Hepatocyte (in vitro differentiated cells): ENCODE measurements at places on chromosomes 7 and 10.

DNA sequence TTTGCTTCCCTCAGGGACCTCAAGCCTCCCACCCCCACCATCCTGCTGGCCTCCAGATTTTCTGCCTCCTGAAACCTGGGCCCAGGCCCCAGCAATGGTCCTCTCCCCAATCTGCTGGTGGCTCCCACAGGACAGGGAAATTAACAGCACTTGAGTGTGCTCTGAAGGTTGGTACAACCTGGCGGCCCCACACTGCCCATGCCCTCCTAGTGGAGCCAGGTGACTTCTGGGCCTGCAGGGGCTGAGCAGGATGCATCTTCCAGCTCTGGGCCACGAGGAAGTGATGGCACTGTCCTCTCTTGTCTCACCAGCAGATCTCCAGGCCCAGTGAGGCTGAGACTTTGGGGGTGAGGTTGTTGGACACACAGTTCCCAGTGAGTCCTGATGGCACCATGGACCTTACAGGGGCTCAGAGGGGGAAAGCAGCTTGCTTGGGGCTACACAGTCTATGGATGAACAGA is 3.6 kb upstream of the ZMIZ1 start:
- DNase-seq, result no peak

DNA sequence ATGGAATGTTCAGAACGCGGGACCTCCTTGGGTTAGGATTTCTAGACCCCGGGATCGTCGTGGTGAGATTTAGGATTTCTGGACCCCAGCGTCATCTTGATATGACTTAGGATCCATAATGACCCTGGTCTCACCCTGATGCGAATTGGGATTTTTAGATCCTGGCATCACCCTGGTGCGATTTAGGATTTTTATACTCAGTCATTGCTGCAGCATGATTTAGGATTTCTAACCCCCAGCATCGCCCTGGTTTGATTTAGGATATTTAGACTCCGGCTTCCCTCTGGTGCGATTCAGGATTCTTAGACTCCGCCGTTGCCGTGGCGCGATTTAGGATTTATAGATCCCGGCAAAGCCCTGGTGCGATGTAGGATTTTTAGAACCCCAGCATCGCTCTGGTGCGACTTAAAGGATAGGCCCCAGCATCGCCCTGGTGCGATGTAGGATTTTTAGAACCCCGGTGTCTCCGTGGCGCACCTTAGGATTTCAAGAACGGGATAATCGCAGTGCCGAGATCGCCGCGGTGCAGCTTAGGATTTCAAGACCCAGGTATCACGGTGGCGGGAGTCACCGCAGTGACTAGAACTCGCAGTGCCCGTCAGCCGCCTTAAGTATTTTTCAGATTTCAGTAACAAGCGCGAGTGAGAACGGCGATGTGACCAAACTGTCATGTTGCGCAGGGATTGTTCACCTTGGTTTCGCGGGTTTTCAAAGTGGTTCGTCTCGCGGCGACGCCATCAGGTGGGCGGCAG is 814 bp downstream of the MEST start:
- no peak for DNase-seq

GRCh38 chr7:26858735-26859134 is 5.7 kb downstream of the SKAP2 start:
- no peak for DNase-seq

DNA sequence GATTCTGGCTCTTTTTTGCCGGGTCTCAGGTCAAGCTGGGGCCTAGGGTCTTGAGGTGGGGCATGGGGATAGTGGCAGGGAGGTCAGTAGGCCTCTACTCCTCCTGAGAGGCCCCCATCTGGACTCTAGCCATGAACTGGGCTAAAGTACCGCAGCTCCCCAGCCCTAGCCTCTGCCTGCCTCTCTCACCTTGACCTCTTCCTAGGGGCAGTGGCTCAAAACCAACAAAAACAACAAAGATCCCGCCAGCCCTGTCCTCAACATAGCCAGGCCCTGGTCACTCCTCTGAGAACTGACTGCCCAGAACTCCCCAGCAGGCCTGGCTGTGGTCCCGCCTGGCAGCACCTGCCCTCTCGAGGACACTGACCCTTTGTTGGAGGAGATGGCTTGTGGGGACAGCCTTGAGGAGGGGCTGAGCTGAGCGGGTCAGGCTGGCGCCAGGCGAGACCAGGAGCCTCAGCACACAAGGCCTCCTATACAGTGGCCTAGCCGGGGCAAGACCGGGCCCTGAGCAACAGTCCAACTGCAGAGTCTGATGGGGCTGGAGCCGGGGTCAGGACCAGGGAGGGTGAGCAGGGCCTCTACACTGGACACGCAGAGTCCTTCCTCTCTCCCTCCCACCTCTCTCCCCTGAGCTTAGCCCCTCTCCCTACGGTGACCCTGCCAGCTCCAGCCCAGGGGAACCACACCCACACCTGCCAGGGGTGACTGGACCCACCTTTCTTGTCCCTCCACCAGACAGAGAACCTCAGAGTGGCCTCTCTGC is 11.6 kb upstream of the PPIF start:
- no peak for DNase-seq

DNA sequence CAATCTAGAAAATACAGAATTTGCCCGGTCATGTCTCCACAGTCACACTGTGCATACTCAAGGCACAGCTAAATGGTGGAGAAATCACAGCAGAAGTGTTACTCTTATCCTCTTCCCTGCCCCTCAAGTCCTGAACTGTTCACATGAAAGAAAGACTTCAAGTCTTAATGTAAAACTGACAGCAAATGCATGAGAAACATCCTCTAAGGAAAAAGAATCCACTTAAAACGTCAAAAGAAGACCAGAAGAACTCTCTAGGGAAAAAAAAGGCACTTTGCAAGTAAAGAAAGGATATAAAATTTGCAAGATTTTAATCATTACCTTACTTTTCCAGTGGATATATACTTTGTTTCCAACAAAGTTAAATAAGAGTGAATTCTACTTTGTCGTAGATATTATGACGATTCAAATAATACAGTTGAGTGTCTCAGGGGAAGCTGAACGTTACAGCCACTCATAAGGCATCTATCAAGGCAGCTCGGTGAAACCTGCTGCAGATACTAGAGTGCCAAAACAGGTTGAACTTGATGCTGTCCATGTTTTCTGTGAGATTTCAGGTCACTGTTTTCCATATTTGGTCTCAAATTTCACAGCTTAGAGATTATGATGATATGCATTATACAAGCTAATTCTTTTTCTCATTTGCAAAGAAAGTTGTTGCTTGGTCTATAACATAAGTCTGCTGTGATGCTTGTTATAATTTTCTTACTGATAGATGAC is 155.0 kb downstream of the CTTNBP2 start:
- DNase-seq, result no peak

GRCh38 chr10:124450012-124450782 is at the start of gene NKX1-2:
Gene NKX1-2 (minus strand): TSS chr10:124450035. CDS start chr10:124449943, 92 bp downstream.
- DNase-seq, result peak; percentile 46

GRCh38 chr10:93993782-93994437 is at the start of gene PLCE1:
Gene PLCE1 (plus strand): TSS chr10:93993931. CDS start chr10:94031047, 37,116 bp downstream.
- peak; percentile 89 for DNase-seq

GRCh38 chr7:20470082-20470481 is 139.4 kb downstream of the ITGB8 start:
- DNase-seq, result no peak

DNA sequence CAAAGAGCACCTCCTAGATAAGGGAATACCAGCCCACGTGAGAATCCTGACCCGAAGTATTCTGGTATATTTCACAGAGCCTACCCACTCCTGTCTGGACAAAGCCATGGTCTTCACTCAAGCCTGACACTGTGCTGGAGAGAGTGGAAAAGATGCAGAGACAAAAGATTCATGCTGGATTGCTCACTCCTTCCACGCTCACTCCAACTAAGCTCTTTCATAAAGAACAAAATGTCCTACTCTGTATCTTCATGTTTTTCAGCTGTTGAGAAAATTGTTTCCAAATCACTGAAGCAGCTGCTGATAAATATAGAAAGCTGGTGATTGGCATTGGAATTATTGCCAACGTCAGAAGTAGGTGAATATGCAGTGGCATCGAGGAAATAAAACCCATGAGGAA is 106.0 kb downstream of the ABLIM1 start:
- DNase-seq, result peak; percentile 41

DNA sequence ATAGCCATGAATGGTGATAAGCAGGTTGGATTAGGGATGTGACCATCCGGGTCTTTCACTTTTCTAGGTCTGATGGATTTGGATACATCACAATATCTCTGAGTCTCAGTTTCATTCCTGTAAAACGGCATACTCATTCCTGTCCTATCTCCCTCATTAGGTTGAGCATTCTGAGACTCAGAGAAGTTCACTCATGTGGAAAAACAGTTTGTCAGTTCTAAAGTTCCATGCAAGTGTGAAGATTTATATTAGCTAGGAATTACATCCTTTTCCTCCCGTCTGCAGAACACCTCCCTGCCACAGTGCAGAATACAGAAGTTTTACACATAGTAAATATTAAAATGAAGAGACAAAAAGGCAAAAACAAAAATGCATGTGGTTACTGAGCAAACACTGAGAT is 94.2 kb upstream of the SLC25A13 start:
- DNase-seq, result no peak

GRCh38 chr7:51376420-51377092 is 59.9 kb upstream of the COBL start:
- peak; percentile 66 for DNase-seq

DNA sequence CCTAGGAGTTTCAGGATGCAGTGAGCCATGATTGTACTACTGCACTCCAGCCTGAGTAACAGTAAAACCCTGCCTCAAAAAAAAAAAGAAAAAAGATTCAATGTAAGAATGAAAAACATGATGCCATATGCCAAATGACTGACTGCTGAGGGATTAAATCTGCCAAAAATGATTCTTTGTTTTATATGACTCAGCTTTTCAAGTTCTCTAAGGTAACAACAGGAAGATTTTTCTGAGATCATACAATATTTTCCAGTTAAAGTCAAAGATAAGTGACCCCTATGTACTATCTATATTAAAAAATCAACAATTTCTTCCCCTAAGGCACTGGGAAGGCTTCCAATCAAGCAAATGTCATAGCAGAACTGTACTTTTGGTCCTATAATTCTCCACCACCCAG is 271.2 kb upstream of the IMMP2L start:
- DNase-seq, result no peak
